Dermis lymphatic vessel endothelial cell (primary cell): ENCODE measurements at places on chromosomes 3 and 15. TPM values are rescaled to one million over a fixed set of nuclear protein-coding genes. Genes with fewer than 3 reads are reported as not detected.

Gene SERINC4
- total RNA-seq = 0.11 TPM in 1 of 2 replicates, not detected in the other

Gene ADCY5
- 0.43 and 0.87 TPM in 2 replicates for total RNA-seq

Gene GRM7
- not detected in 2 replicates for total RNA-seq

Gene MYL3
- 0.09 TPM in 1 of 2 replicates, not detected in the other for total RNA-seq

Gene FSTL1
- 162 and 170 TPM in 2 replicates for total RNA-seq

Gene HRG
- total RNA-seq = not detected in 2 replicates

Gene BLM
- 1.4 and 2.4 TPM in 2 replicates for total RNA-seq

Gene DGKG
- 0.43 and 0.54 TPM in 2 replicates for total RNA-seq

Gene NEO1
- total RNA-seq = 1.0 and 67.6 TPM in 2 replicates

Gene ERC2
- total RNA-seq = 0.33 and 1.7 TPM in 2 replicates

Gene CYP1A1
- 47.1 and 65.0 TPM in 2 replicates for total RNA-seq

Gene MYO9A
- total RNA-seq = 29.8 and 33.7 TPM in 2 replicates

Gene IGSF11
- total RNA-seq = under 0.01 and 0.11 TPM in 2 replicates

Gene CCDC80
- total RNA-seq = 10.0 and 17.3 TPM in 2 replicates

Gene WNT7A
- total RNA-seq = not detected in 2 replicates

Gene PLCB2
- 0.11 TPM in 1 of 2 replicates, not detected in the other for total RNA-seq

Gene MYEF2
- 6.5 and 12.9 TPM in 2 replicates for total RNA-seq

Gene PARP3
- 4.7 and 4.9 TPM in 2 replicates for total RNA-seq

Gene SLC22A13
- total RNA-seq = 0.09 and 0.11 TPM in 2 replicates

Gene GMNC
- total RNA-seq = not detected in 2 replicates

Gene SNX33
- 12.5 and 16.2 TPM in 2 replicates for total RNA-seq

Gene WDR72
- total RNA-seq = not detected in 2 replicates

Gene LDHAL6B
- not detected in 2 replicates for total RNA-seq

Gene NR2F2
- total RNA-seq = 18.1 and 35.1 TPM in 2 replicates

Gene MKRN3
- under 0.01 and 0.65 TPM in 2 replicates for total RNA-seq
